ENCODE measurements at places on chromosomes 5 and 9.
A peak's percentile ranks its signal among the peaks of the same experiment; 100 is the strongest.

DNA sequence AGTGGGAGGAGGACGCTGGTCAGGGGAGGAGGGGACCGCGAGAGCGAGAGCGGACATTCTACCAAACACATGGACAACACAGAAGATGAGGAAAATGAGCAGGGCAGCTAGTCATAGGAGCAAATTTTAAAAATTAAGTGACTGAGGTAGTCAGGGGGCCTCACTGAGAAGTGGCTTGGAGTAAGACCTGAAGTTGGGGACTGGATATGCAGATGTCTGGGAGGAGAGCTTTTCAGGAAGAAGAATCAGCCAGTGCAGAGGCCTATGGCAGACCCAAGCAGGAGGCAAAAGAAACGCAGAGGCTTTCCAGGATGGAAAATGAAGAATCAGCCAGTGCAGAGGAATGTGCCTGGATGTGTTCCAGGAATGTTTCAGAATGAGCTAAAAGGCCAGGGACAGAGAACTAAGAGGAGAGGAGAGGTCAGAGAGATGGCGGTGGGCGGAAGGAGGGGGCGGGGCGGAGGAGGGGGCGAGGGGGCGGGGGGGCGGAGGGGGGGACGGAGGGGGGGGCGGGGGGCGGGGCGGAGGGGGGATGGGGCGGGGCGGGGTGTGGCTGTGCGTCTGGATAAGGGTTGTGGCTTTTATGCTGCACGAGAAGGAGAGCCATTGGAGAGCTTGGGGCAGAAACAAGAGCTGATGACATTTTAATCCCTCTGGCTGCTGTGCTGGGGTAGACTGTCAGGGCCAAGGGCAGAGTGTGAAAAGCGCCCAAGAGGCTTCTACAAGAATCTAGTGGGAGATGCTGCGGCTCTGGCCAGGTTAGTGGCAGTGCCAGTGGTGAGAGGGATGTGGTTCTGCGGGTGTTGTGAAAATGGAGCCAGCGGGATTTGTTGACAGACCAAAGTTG lies 129.6 kb downstream of the KCNIP1 start:
- DNase-seq, result peak; percentile 27

GRCh38 chr9:6426117-6426516 lies 13.1 kb downstream of the UHRF2 start:
- no peak for DNase-seq

- no peak for DNase-seq
Measured at GRCh38 chr9:117718701-117719100, 14.5 kb downstream of the TLR4 start.

DNA sequence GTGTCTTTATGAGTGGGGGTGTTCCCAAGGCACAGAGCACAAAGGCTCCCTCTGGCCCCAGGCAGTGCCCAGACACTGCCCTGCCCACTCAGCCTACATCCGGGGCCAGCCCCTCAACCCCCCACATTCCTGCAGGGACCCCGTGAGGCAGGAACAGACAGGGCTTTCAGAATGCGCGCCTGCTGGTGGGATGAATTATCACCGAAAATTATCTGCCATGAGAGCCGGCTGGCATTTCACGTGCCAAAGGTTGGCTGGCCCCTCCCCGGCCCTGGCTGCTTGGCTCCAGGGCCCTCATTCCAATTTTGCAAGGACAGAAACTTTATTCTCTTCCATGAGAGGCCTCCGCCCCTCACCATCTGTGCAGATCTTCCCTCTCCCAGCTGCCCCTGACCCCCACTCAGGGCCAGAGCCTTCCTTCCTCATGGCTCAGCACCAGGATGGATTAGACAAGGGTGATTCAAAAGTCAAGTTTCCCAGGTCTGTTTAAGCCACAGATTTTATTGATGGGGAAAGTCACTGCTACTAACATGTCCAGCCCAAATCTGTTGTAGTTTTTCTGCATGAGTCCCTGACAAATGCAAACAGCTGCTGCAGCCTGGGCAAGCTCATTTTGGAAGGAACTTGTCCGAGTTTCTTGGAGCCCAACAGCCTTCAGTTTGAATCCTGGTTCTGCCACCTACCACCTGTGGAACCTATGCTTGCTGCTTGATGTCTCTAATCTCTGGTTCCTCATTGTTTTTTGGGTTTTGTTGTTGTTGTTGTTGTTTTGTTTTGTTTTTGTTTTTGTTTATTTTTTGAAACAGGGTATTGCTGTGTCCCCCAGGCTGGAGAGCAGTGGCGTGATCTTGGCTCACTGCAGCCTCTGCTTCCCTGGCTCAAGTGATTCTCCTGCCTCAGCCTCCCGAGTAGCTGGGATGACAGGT lies 32.3 kb upstream of the WDR38 start:
- no peak for DNase-seq

DNA sequence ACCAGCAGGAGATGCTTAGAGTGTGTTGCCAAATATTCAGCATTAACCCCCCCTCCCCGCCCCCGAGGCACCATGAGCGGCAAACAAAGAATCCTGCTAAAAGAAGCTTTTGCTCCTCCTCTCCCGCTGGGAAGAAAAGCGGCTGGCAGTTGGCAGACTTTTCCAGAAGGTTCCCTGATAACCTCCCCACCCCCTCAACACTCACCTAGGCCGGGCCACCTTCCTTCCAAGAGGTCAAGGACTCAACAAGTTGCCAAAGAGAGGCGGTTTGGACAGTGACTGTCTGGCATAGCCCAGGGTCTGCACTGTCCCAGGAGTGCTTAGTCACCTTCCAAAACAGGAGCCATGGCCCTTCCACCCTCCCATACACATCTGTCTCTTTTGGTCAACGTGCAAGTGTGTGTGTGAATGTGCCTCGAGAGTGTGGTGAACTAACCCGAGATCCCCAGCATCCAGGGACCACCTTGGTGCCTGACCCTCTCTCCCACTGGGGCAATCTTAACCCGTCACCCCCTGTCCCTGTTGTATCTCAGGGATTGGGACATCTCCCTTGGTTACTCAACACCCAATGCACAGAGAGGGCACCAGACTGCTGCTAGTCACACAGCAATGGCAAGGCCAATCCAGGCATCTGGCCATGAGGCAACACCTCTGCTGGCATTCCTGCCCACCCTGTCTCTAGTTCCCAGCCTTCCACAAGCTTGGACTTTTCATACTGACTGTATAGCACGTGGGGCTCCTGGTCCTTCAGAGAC lies 18.9 kb downstream of the CAMK2A start:
- no peak for DNase-seq

DNA sequence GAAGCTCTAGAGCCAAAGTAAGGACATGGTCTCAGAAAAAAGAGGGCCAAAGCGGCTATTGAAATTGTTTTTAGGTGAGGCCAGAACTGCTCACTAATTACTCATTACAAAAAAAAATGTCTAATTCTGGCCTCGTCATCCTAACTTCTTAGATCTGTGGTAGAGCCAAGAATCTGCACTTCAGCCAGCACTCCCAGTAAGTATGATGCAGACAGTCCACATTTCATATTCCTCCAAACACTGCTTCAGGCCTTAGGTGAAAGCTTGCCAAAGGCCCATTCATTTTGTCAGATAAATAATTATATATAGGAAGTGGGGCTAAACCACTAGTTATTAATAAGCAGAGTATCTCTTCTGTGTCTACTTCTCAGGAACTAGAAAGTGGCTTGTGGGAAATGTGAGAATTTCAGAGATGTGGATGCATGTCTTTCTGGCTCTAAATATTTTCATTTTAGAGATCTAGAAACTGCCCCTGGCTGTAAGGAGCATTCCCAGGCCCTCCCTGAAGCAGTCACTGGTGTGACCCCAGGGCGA lies 554.0 kb downstream of the TLE4 start:
- no peak for DNase-seq

GRCh38 chr5:150532996-150533395 lies 25.1 kb downstream of the NDST1 start:
- no peak for DNase-seq

DNA sequence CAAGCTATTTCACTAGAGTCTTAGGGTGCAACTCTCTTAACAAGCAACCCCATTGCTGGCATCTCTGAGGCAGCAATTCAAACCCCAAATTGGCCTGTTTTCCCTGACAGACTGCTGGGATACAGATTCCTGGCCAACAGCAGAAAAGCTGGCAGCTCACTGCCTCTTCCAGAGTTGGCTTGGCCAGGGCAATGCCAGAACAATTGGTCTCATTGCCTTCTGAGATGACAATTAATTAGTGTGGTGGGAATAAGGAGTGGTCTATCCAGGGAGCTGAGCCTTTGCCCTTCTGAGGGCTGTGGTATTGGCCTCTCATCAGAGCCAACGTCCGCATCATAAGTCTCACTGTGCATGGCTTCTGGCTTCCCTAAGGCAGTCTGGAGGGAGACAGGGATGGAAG lies 183.2 kb downstream of the GNAQ start:
- no peak for DNase-seq

- DNase-seq, result no peak
Measured at GRCh38 chr5:174760721-174761120, 36.3 kb downstream of the MSX2 start.

GRCh38 chr9:87085521-87085920 lies 138.2 kb upstream of the GAS1 start:
- no peak for DNase-seq

- peak; percentile 15 for DNase-seq
Measured at GRCh38 chr5:148482697-148483462, 99.1 kb downstream of the FBXO38 start.

DNA sequence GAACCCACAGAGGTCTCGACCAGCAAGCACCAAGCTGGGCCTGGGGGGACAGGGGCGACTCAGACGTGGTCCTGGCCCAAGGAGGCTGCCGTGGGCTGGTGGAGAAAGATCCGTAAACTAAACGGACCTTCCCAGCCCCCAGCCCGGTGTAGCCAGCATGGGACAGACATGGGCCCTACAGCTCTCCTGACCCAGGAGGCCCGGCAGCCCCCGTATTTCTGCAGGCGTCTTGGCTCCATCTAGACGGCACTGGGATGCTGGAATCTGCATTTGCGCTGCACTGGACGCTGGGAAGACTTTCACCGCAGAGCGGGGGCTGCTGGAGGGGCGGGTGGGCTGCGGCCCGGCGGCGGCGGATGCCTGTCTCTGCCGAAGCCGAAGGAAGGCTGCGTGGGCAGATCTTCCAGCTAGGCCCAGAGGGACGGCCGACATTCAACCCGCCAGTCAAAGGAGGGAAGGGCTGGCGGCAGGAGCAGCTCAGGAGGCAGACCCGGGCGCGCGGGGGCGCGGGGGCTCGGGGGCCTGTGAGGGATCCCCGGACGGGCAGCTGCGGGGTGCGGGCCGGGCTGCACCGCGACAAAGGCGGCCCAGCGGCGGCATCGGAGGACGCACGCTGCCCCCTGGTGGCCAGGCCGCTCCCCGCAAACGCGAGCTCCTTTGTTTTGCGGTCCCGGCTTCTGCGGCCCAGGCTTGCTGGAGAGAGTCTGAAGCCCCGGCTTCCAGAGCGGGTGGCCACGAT lies 266.2 kb downstream of the NSG2 start:
- peak; percentile 6 for DNase-seq

DNA sequence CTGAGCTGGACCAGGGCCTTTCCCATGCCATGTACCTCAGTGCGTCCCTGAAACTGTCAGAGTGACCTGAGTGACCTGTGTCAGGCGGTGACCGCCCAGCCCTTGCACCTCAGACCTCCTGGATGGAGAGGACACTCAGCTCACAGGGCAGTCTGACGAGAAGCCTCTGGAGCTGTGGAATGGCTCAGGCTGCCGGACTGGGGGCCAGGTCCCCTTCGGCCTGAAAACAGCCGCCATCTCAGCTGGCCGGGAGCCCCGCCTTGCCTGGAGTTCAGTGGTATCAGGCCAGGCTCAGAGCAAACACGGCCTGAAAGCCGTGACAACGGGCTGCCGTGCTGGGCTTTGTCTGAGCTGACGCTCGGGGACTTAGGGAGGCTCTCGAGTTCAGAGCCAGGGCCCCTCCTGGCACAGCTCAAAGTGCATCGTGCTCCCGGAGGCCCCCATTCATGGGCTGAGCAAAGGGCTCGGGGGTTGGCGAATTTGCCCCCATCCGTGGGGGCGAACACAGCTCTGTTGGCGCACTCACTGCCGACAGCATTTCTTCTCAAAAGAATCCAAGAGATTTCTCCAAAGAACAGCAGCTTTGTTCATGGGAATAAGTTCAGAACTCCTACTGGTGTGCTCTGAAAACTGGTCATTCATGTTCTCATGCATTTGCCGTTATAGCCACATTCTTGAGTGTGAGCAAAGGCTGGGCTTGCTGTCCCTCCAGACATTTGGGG lies 8.4 kb upstream of the SLC9A3 start:
- no peak for DNase-seq

GRCh38 chr5:105739732-105740131 lies 1931.0 kb downstream of the EFNA5 start:
- DNase-seq, result no peak

GRCh38 chr5:143177263-143177983 lies 226.1 kb downstream of the NR3C1 start:
- no peak for DNase-seq

DNA sequence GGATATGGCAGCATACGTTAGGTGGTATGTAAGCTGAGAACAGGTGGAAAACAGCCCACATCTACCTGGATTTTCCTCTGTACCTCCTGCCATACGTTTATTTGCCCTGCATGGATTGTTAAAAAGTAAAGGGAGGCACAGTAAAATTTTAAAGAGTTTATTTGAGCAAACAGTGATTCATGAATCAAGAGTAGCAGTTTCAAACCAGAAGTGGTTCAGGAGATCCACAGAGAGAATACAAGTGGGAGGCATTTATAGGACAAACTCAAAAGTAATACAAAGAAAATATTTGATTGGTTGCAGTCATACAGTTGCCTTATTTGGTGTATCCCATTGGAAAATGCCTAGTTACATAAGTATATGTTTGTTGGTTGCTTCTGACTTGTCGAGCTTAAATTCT lies 117.6 kb downstream of the FAM170A start:
- no peak for DNase-seq

DNA sequence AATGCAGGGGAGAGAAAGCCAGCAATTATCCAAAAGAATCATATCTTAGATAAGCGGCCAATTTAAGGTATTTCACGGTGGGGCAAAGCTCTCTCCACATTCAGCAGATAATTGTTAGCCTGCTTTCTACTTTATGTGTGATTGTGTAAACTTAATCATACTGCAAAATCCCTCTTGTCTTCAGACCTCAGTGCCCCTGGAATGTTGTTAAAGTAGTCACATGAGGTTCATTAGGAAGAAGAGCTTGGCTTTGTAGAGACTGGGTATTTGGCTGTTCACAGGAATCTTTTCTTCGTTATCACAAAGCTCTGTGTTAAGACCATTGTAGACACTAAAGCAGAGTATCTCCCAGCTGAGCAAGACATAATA lies 127.0 kb downstream of the RFK start:
- DNase-seq, result no peak

- no peak for DNase-seq
Measured at GRCh38 chr5:96902876-96903275, 26.6 kb downstream of the ERAP2 start.

DNA sequence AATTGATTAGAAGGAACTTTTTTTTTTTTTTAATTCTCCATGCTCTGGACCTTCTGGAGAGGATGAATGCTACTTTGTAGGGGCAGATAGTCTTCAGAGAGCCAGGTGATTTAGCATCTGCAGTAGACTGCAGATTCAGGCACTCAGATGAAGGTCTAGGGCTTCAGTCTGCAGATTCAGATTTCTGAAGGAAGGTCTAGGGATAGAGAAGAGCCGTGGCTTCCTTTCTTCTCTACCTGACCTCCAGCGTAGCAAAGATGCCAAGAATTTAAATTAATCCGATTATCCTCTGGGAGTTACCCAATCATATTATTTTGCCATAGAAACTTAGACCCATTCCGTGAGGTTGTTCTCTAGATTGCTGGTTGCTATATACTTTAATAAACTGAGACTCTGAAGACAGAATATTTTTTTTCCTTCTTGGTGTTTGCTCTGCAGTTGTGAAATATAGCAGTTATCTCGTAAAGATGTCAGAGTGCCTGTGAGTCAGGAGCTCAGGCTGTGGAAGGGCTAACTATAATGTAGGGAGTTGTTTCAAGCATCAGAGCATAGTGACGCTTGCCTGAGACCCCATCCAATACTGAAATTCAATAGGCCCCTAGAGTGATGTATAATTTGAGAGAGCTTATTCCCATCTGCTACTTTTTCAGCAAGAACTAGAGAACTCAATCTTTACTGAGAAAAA lies 132.7 kb upstream of the SLC12A2 start:
- DNase-seq, result no peak

Data from Jurkat, Clone E6-1 (cell line).